ENCODE measurements at places on chromosomes 5 and 9.

GRCh38 chr5:167296066-167296465 is 995.4 kb upstream of the WWC1 start:
- no peak for DNase-seq

- no peak for DNase-seq
Measured at GRCh38 chr9:131631306-131631705, 86.0 kb downstream of the PRRT1B start.

DNA sequence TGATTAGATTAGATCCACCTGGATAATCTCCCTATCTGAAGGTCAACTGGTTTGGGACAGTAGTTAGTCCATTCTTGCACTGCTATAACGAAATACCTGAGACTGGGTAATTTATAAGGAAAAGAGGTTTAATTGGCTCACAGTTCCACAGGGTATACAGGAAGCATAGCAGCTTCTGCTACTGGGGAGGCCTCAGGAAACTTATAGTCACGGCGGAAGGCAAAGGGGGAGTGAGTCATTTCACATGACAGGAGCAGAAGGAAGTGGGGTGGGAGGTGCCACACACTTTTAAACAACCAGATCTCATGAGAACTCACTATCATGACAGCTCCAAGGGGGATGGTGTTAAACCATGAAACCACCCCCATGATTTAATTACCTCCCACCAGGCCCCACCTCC is 9.9 kb downstream of the C9orf40 start:
- no peak for DNase-seq

DNA sequence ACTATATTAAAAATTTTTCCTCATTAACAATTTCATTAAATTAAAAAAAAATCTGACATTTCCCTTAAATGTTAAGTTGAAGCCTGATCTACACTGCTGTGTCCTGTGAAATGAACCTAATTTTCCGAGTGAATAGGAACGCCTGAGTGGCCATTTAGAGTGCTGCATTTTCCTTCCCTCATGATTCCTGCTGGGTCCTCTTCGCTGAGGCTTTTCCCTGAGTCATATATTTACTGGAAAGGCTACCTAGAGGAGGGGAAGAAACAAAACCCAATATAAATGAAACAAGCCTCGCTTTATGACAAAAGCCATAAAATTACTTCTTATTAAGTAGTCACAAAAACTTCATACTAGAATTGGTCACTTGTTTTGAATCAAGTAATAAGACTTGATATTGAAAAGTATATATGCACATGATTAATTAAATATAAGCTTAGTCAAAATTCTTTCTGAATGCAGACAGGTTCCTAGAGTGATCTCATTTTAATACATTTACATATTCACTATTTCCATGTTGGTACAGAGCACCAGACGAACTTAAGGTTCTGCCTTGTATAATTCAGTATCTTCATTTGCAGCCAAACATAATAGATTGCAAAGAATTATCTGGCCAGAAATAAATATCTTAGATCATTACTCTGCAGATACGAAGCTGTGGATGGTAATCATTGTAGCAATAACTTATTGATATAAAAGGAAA is 6.3 kb upstream of the ISCA1 start:
- DNase-seq, result no peak

- no peak for DNase-seq
Measured at GRCh38 chr5:132377738-132378137, 8.2 kb downstream of the SLC22A5 start.

DNA sequence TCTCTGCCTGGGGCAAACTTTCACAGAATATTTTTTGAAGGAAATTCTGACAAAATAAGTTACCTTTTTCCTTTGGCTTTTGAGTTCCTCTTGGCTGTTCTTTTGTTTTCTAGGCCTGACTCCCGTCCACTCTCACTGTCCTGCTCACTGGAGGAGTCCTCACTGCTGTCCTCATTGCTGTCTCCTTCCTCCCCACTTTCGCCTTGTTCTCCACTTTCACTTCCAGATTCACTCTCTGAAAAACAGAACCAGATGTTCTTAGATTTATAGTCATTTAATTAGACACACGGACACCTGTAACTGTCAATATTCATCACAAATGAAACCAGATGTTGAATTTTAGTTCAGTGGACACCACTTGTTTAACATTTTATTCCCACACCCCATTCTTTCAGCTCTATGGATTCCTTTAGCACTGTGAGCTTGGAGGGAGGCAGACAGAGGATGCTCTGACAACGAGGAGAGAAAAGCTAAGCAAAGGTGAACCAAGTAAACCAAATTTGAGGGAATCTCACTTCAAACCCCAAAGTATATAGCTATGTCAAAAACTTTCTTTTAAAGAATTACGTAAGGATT is 180.7 kb downstream of the AP3B1 start:
- no peak for DNase-seq
